Effector memory CD4-positive, alpha-beta T cell (primary cell): ENCODE measurements at places on chromosomes 1 and 21.

DNA sequence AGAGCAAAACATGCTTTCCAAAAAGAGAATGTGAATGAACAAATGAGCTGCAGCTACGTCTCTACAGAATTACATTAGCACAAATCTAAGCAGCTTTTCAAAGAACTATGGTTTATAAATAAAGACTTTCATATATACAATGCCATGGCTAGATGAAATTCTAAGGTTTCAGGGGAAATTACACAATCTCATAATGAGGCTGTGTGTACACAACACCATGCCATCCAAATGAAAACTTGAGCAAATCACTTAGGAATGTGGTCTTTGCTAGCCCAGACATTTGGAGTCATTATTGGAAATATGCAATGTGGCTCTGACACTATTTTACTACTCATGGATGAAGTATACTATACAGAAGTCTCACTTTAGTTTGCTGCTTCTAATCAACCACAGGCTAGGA, 37.5 kb downstream of the SPAG17 start:
- no peak for DNase-seq

- no peak for DNase-seq
Measured at GRCh38 chr1:93374334-93375106, 28.8 kb downstream of the DR1 start.

- no peak for DNase-seq
Measured at GRCh38 chr1:3886106-3886670, 13.9 kb downstream of the C1orf174 start.

DNA sequence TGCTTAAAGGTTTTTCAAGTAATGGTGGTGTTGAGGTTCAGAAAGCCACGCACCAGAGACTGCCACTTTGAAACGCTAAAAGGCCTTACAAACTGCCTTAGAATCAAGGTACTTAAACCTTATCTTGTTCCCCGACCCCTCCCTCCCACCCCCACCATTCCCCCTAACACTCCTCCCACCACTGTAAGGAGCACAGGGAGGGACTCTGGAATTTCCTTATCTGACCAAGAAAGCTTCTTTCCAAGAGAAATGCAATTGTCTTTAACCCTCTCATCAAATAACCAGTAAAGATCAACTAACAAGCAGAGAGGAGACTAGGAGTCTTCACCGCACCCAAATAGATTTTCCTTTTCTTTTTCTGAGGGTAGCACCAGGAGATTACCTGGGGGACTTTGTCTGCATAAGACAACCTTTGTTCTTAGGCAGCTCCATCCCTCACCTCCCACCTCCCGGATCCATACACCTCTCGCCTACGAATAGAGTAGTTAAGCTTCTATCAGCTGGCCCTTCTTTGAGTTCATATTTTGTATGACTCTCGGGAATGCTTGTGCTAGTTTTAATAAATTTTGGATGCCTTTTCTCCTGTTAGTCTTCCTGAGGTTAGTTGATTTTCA, 137.7 kb upstream of the ADGRL2 start:
- DNase-seq: no peak
